ENCODE measurements at places on chromosomes 7 and 10.

DNA sequence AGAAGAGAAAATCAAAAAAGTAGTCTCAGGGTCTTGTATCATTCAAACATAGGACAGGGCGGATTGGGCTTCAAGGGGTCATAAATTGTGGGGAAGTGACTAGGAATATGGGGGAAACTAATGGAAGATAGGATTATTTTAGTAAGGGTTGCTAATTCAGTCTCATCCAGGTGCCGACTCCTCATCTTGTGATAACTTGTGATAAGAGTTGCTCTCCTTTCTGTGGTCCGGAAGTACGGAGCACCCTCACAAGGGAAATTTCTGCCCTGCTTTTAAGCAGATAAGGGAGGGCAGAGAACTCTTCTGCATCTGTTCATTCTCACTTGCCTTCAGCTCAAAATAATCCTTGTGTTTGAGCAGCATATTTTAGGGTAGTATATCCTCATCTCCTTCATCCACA lies 436.4 kb upstream of the LRGUK start:
- DNase-seq, result no peak

- DNase-seq, result no peak
Measured at GRCh38 chr10:6396652-6397051, 183.4 kb downstream of the PRKCQ start.

DNA sequence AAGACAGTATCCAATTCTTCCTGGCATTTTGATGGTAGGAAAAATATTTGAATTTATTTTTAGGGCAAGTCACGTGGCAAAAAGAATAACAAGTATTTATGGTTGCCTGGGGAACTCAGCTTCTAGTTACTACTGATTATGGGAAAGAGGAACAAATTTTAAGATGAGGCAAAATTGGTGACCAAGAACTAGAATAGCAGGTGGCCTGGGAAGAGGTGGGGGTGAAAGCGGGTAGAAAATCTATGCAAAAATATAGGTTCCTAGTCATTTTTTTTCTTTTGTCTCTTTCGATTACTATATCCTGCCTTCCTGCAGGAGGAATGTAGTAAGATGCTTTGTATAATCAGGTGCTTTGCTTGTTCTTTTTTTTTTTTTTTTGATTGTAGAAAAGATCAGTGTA lies 27.8 kb downstream of the ENTPD1 start:
- no peak for DNase-seq

GRCh38 chr10:78406648-78407008 lies 373.0 kb downstream of the RPS24 start:
- DNase-seq, result no peak

GRCh38 chr7:75869776-75870379 lies 9.0 kb upstream of the RHBDD2 start:
- DNase-seq, result no peak

- DNase-seq, result no peak
Measured at GRCh38 chr7:46224363-46224762, 303.3 kb upstream of the IGFBP3 start.

DNA sequence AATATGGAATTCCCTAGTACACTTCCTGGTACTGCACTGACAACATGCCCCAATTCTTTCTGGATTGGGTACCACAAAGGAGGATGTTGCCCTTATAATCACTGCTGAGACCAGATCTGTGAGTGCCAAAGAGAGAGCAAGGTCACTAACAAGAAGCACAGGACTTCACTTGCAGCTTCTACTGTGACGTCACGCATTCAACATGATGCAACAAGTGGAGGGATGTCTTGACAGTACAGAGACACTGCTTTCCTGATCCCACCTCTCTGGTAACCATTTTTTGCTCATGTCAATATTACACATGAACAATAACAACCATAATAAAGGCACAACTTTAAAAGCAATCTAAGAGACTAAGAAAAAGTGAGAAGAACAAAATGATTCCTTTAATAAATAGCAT lies 414.1 kb upstream of the LRRN3 start:
- no peak for DNase-seq

DNA sequence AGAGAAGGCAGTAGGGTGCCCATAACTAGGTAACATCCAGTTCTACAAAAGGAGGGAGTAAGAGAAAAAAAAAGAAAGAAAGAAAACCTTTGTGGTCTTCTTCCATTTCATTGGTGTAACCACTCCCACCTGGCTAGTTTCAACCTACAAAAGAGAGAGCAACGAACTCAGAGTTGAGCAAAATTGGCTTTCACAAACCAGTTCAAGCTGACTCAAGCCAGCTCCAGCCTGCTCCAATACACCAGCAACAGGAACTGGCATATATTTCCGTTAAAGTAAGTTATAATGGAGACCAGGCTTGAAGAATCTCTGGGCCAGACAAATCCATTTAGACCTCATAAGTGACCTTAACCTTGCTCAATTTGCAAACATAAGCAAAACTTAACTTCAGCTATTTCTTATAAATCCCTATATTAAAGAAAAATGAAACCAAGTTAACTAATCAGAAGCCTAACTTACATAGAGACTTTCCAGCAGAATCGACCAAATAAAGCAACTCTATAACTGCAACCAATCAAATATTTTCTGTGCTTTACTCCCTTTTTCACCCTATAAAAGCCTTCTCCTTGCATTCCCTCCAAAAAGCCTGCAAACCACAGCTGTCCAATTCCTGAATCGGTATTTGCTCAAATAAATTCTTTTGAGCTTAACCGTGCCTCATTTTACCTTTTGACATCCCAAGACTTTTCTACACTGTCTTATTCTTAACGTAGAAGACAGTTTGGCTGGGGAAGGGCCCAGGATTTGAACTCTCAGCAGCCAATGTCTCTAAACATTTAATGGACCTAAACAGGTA lies 10.1 kb downstream of the ANKRD22 start:
- DNase-seq, result no peak

All from stimulated activated CD8-positive, alpha-beta memory T cell treated with anti-CD3 and anti-CD28 coated beads, Interleukin-7, amount 100 ng/mL, for 1 hour (primary cell).